Epithelial cell of proximal tubule (primary cell): ENCODE measurements at places on chromosomes 1 and 21.

- no peak for DNase-seq
These were observed 757.6 kb upstream of the TPTE start for GRCh38 chr21:9763807-9764206.

- DNase-seq = no peak
These were observed 7.7 kb upstream of the CDC42 start for GRCh38 chr1:22044690-22045420.

DNA sequence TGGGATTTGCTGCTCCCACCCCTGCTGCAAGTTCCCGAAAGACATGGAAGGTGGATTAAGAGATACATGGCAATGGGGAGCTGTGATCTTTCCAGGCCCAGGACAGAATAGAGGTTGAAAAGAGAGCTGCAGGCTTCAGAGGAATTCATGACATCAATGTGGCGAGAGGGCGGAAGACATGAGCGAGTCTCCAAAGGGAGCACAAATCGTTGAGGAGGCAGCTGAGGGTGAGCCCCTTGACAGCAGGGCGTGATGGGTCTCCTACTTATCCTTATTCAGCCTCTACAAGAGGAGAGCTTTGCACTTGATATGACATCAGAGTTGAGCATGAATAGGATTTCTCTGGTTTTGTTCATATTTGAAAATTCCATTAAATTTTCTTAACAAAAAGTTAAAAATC, 45.5 kb upstream of the TACSTD2 start:
- DNase-seq = no peak

DNA sequence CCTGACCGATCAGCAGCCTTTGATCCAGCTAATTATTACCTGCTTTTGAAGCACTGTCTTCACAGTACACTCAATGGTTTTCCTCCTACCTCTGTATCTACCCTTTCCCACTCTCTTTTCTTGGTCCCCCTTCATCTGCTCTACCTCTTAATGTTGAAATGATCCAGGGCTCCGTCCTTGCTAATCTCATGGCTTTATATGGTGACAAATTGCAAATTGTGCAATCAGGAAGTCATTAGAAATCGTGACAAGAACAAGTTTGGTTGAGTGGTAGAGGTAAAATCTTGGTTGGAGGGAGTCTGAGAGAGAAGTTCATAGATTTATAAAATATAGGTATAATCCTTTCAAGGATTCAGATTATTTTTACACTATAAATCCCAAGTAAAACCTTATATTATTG, 9.6 kb upstream of the CYB5R1 start:
- no peak for DNase-seq

DNA sequence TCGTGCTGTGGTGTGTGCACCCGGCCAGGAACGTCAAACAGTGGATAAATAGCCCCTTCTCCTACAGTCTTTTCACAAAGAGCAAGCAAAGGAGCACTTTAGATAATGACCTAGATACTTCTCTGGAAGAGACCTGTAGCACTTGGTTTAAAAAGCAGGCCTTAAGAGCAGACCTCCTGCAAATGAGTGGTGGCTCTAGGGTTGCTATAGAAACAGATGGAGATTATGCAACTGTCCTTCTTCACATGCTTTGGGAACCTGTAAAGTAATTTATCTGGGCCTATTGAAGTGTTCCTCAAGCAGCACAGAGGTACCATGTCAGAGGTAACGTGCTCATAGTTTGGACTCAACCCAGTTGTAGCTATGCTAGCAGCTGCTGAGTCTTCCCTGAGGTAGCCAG, 208.2 kb upstream of the KIAA0040 start:
- no peak for DNase-seq

DNA sequence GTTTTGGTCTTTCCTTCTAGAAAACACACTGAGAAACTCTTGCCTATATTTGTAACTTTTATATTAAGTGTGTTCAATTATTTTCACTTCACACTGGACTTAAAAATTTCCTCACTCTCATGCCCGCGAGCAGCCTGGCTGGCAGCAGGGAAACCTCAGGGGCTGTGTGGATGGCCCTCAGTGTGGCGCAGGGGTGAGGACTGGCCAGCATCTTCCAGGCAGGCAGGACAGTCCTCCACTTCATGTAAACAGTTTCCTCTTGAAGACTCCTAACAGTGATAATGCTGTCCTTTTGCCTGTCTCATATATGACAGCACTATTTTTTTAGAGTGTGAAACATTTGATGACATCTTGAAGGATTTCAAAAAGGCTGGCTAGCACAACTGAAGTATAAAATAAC, 618.6 kb downstream of the KIF26B start:
- no peak for DNase-seq

GRCh38 chr1:232110281-232111090, 483.9 kb downstream of the DISC1 start:
- no peak for DNase-seq

GRCh38 chr1:173114346-173114745, 63.6 kb upstream of the TNFSF18 start:
- DNase-seq = no peak

- DNase-seq = no peak
These were observed 72.9 kb downstream of the SKI start for GRCh38 chr1:2300851-2301606.

GRCh38 chr21:25961042-25961441, 209.5 kb downstream of the APP start:
- DNase-seq = no peak

DNA sequence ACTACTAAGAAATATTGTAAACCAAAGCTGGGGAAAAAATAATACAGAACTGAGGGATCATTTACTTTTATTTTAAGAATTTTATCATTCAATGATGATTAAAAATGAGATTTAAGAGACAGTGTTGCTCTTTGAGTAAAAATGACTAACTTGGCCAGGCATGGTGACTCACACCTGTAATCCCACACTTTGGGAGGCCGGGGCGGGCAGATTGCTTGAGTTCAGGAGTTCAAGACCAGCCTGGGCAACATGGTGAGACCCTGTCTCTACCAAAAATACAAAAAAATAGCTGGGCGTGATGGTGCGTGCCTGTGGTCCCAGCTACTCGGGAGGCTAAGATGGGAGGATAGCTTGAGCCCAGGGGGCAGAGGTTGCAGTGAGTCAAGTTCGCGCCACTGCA, 21.8 kb upstream of the PLEKHO1 start:
- DNase-seq = no peak

DNA sequence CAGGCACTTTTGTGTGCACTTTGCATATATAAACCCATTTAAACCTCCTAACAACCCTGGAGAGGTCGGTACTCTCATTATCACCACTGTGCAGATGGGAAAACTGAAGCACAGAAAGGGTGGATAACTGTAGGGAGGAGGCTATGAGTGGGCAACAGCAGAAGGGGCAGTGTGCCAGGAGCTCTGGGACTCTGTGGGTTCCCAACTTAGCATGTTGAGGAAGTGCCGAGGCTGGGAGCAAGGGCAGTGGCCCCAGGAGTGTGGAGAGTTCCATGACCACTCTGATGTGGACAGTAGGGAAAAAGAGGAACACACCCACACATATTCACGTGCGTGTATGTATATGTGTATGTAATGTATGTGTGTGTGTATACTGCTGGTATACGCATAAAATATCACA, 25.7 kb upstream of the KCNC4 start:
- DNase-seq = no peak

GRCh38 chr21:44304877-44305293, 5.0 kb downstream of the PFKL start:
- DNase-seq = no peak

DNA sequence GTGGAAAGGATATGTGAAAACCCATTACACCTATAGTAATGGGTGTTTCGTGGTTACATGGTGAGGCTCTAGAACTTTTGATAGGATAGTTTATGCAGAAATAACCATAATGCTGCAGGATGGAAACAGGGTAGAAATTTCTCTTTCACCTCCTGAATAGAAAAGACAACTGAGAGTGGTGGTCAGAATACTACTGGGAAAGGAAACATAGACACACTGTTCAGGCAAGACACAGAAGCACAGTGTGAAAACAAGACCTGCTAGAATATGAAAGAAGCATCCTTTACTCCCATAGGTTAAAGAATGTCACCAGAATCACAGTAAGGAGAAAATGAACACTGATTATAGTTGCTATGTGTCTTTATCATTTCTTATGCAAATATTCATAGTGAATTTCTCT, 496.6 kb downstream of the DPYD start:
- DNase-seq = no peak

DNA sequence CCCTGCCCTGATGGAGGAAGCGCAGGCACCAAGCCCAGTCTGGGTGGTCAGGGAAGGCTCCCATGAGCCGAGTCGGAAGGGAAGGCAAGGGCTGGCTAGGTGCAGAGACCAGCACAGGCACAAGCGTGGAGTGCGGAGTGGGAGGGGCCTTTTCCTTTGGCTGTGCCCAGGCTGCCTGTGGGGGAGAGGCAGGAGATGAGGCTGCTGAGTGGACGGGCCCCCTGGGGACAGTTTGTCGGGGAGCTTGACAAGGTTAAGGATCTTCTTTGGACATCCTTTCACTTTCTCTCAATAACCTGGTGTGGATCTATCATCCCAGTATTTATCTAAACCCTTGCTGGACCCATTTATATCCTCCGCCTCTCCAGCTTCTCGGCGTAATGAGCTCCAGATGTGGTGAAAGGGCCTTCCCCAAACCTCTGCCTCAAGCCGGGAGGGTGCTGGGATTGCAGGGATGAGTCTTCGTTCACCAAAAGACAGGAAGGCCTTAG, 42.9 kb downstream of the EPHB2 start:
- DNase-seq = no peak

- DNase-seq = no peak
These were observed 43.7 kb downstream of the AKT3 start for GRCh38 chr1:243806310-243806709.

- DNase-seq = no peak
These were observed 25.1 kb upstream of the PLEKHA6 start for GRCh38 chr1:204384636-204385352.

- no peak for DNase-seq
These were observed 1.2 kb downstream of the CHD5 start for GRCh38 chr1:6178751-6179563.

DNA sequence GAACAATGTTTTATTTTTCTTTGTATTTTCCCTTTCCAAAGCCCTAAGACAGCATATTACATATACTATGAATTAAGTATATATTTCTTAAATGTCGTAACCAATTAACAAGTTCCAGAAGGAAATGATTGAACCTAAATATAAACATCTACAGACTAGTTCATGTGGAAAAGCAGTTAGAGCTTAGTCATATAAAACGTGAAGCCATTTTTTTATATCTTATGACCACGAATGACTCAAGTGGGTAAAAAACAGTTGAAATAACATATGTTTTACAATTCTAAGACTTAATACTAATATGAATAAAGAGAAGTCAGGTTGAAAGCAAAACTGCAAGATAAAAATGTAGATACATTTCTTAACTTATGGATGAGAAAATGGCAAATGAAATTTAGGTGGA, 307.3 kb downstream of the BRINP3 start:
- no peak for DNase-seq

DNA sequence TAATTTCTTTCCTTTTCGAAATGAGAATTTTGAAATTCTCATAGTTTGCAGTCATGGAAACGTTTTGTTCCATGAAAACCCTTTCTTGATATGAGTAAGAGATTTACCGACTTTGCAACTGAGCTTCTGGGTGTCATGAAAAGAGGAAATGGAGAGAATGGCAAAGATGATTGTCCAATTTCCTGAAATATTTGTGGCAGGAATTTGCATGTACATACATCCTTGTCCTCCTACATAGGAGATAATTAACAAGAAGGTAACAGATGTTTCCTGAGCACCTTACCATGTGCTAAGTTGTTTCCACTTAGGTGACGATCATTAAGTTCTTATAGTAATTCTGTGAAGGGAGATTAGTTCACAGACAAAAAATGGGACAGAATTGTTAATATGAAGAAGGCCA, 170.7 kb downstream of the NEGR1 start:
- no peak for DNase-seq

- DNase-seq = no peak
These were observed 118.1 kb downstream of the CACNA1E start for GRCh38 chr1:181601186-181601950.

- DNase-seq = no peak
These were observed 7.4 kb downstream of the ZNF436 start for GRCh38 chr1:23362218-23362713.

- DNase-seq = no peak
These were observed 19.7 kb upstream of the KCNC4 start for GRCh38 chr1:110190282-110190929.

GRCh38 chr1:234774971-234775370, 165.0 kb upstream of the IRF2BP2 start:
- DNase-seq = no peak

- DNase-seq = no peak
These were observed 16.1 kb downstream of the ENSA start for GRCh38 chr1:150613061-150613920.

GRCh38 chr1:229434005-229434640, at the start of gene ACTA1:
Gene ACTA1 (minus strand): TSS chr1:229434094. CDS start chr1:229433115, 979 bp downstream.
- DNase-seq = no peak

DNA sequence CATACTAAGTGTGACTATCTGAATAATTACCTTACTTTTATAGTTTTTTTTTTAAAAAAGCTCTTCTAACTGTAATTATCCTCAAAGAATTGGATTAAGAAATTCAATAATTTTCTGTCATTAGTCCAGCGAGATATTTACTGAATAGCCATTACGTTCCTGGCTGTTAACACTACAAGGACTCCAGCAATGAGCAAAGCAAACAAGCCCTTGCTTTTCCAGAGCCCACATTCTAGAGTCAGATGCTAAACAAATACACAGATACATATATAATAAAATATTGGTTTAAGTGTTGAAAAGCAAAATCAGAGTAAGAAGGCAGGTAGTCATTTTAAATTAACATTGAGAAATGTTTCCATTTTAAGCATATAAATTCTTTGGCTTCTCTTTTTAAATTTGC, 118.4 kb downstream of the ATF6 start:
- DNase-seq = no peak

GRCh38 chr1:34178072-34178471, 1.4 kb downstream of the C1orf94 start:
- no peak for DNase-seq

DNA sequence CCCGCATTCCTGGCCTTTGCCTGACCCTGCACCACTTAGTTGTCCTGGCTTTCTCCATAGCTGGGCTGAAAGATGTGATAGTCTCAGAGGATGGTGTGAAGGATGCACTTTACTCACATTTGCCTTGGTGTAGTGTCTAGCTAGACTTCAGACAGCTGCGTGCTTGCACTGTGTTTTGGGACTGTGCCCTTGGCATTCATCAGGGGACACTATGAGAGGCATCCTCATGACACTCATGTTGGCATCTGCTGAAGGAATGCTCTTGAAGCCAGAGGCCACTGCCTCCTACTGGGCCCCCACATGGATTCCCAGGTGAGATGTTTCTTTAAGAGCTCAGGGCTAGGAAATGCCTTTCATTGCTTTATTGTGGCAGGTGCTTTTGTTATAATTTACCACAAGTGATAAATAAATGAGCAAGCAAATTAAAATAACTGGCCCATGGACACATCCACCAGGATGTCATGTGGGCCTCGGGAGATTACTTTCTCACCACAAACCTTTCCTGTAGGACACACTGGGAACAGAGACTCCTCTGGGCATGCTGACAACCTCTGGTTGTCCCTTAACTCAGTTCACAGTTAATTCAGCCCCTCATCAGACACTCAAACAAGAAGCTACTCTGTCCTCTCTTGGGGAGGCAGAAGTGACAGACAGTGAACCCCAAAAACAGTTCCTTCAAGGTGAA, 99.4 kb upstream of the SPATA6 start:
- no peak for DNase-seq
